ENCODE measurements at places on chromosomes 3 and 15. TPM values are rescaled to one million over a fixed set of nuclear protein-coding genes. Genes with fewer than 3 reads are reported as not detected.

GRCh38 chr15:45776772-45777171, 141.9 kb downstream of the SQOR start:
- no peak overlapping the region for H3K27ac ChIP-seq
- H3K4me3 ChIP-seq, result no peak overlapping the region
- peaks cover 10% of the 10 kb centered on the region for H3K27me3 ChIP-seq
- no peaks in the 10 kb centered on the region for H3K4me1 ChIP-seq

GRCh38 chr3:119891944-119892721, 110.2 kb downstream of the NR1I2 start:
- H3K36me3 ChIP-seq, result peaks cover 44% of the 10 kb centered on the region
- H3K27me3 ChIP-seq, result no peaks in the 10 kb centered on the region
- peaks cover 6% of the 10 kb centered on the region for H3K4me1 ChIP-seq
- peak; percentile 43 for DNase-seq
- H3K27ac ChIP-seq, result no peak overlapping the region

DNA sequence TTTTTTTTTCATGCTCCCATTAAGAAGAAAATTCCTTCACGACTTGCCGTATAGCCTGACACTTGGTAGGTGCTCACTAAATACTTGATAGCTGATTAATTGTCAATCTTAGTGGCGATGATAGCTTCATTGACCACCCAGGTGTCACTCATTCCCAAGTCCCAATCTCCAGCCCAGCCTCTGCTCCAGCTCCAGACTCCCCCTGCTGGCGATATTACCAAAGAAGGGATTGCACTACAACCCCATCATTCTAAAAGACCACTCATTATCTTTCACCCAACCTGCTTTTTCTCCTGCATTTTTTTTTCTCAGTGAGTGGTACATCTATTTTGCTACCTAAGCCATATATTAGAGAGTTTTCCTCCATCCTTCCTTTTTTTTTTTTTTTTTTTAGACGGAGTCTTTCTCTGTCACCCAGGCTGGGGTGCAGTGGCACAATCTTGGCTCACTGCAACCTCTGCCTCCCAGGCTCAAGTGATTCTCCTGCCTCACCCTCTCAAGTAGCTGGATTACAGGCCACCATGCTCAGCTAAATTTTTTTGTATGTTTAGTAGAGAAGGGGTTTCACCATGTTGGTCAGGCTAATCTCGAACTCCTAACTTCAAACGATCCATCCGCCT, 19.5 kb upstream of the COMMD2 start:
- no peaks in the 10 kb centered on the region for H3K36me3 ChIP-seq
- no peak overlapping the region for H3K4me3 ChIP-seq
- H3K4me1 ChIP-seq, result no peaks in the 10 kb centered on the region
- peaks cover 5% of the 10 kb centered on the region for H3K27me3 ChIP-seq
- no peak overlapping the region for H3K27ac ChIP-seq

DNA sequence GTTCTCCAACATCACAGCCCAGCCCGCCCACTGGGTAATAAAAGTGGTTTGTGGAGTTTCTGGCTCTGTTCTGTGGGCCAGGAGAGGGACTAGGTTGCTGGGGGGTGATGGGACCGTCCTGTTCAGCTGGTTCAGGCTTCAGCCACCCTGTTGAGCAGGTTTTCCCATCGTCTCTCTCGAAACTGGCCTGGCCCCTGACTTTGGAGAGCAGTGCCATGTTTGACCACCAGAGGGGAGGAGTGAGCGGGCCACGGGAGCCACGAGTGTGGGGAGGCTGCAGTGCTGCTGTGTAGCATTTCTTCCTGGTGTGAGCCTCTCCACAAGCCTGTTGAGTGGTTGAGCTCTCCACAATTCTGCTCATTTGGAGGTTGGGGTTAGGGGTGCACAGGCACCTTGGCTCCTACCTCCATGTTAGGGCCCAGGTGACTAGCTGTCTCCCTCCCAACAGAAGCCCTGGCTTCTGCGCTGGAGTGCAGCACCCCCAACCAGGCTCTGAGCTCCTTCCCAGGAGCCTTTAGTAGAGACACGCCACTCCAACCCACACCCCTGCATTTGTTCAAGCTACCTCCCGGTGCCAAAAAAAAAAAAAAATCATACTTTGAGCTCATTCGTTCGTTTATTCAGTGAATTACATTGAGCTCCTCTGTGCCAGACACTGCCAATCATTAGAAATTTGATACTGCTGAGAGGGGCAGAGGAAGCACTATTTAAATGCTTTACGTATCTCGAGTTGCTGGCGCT, 13.9 kb downstream of the SPINT1 start:
- H3K27me3 ChIP-seq, result no peaks in the 10 kb centered on the region
- H3K4me1 ChIP-seq, result peaks cover 26% of the 10 kb centered on the region
- DNase-seq, result peak; percentile 70
- peak overlapping the region; percentile 98 for H3K27ac ChIP-seq
- no peak overlapping the region for H3K4me3 ChIP-seq

GRCh38 chr3:70740872-70741271, 428.4 kb upstream of the MDFIC2 start:
- no peak for DNase-seq
- peaks cover 31% of the 10 kb centered on the region for H3K4me1 ChIP-seq
- no peaks in the 10 kb centered on the region for H3K36me3 ChIP-seq
- no peak overlapping the region for H3K27ac ChIP-seq

DNA sequence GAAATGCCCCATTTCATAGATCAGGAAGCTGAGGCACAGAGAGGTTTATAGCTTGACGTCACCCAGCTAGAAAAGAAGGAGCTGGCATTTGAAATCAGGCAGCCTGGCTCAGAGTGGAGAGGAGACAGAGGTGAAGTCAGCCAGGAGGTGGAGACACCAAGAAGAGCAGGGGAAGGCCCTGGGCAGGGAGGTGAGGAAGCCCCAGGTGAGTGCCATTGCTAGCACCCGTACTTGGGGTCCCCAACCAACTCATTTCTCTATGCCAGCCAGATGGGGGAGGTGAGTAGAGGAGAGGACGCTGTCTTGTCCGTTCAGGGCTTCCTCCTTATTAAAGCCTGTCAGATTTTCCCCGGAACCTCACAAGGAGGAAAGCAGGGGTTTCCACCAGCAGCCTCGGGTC, 149.6 kb upstream of the TLE3 start:
- H3K4me1 ChIP-seq, result peaks cover 56% of the 10 kb centered on the region
- no peak for DNase-seq
- H3K27me3 ChIP-seq, result no peaks in the 10 kb centered on the region
- no peak overlapping the region for H3K27ac ChIP-seq

GRCh38 chr3:99686955-99687612, 48.7 kb downstream of the COL8A1 start:
- no peaks in the 10 kb centered on the region for H3K4me1 ChIP-seq
- H3K27me3 ChIP-seq, result peaks cover 3% of the 10 kb centered on the region
- no peak overlapping the region for H3K27ac ChIP-seq
- no peaks in the 10 kb centered on the region for H3K36me3 ChIP-seq
- peak; percentile 70 for DNase-seq

DNA sequence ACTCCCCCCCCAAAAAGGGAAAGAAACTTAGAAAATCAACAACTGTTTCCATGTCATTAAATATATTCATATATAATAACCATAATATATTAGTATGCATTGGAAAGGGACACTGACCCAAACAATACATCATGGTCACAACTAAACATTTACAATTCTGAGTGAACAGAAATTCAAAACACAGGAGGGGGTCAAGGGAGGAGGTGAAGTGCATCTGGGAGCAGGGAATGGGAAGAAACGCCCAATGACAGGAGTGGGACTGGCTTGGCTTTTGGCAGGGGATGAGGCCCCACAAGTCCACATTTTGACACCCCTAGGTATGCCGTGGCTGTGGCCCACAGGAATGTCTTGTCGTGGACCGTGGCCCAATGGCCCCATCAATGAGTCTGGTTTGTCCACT, 41.1 kb downstream of the FGD5 start:
- H3K27me3 ChIP-seq, result peaks cover 33% of the 10 kb centered on the region
- H3K4me3 ChIP-seq, result no peak overlapping the region
- H3K27ac ChIP-seq, result no peak overlapping the region
- no peak for DNase-seq

DNA sequence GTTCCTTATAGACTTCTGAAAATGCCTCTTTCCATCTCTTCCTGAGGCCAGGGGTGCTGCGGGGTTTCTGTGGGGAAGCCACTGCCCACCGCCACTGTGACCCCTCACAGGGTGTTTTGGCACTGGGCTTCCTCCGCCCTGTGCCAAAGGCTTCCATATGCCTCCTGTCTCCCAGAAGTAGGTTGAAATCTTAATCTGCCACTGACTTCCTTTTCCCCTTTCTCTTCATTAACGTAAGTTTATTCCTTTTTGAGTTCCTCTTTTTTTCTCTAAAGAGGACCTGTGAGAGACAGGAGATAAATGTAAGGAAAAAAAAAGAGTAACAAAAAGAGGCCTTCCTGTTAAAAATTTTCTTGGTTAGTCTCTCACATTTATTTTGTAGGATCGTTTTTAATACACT, 220.5 kb downstream of the CTNNB1 start:
- DNase-seq, result no peak
- no peaks in the 10 kb centered on the region for H3K36me3 ChIP-seq
- H3K27ac ChIP-seq, result no peak overlapping the region
- no peaks in the 10 kb centered on the region for H3K4me1 ChIP-seq
- H3K27me3 ChIP-seq, result no peaks in the 10 kb centered on the region
- no peak overlapping the region for H3K4me3 ChIP-seq

DNA sequence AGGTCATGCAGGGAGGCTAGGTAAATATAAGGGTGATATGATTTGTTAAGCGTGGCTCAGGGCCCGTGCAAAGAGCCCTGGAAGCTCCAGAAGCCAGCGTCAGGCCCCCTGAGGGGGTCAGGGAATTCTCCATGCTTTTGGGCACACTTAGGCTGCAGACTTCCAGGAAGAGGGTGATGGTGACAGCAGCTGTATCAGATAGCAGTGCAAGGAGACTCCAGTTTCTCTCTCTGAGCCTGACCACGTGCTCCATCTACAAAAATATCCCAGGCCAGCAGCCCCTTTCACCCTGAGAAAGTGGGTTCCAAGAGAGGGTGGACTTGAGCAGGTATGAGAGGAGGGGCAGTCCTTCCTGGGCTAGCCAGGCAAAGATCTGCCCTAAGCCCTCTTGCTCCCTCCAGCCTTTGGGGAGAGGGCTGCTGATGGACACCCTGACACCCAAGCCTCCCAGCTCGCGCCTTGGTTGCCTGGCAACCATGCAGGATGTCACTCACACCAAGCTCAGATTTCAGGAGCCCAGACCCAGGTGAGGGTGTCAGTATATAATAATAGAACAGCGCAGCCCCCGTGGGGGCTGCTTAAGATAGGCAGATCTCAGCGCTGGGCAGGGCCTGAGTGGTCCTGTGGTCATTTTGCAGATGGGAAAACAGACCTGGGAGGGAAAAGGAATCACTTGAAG, 35.8 kb downstream of the ATP2B2 start:
- no peaks in the 10 kb centered on the region for H3K36me3 ChIP-seq
- H3K4me1 ChIP-seq, result no peaks in the 10 kb centered on the region
- H3K27me3 ChIP-seq, result peaks cover 71% of the 10 kb centered on the region
- no peak overlapping the region for H3K27ac ChIP-seq
- H3K4me3 ChIP-seq, result no peak overlapping the region

DNA sequence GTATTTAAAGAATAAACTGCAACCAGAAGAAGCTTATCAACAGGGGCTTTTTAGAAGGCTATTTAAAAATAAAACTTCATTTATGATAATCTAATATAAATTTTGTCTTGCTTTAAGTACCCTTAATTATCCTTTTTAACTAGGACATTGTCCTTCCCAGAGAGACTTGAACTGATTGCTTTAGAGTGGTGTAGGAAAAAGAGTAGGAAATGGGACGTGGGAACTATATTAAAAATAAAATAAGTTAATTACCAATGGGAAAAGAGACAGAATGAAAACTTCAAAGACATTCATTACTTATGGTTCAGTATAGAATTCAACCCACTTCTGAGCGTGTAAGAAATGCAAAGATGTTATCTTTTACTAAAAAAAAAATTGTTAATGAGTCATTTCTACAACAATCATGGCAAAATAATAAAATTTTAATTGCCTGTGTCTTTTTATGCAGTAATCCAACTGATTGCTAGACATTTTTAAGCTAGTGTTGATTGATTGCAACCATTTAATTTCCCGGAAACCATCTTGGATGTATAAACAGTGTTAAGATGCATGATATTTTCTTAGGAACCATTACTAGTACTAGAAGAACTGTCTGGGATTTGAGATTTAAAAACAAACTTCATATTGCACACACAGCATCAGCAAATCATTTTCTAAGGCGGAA, 298.8 kb upstream of the UMPS start:
- no peak for DNase-seq
- H3K27ac ChIP-seq, result no peak overlapping the region
- peaks cover 64% of the 10 kb centered on the region for H3K27me3 ChIP-seq
- peaks cover 5% of the 10 kb centered on the region for H3K4me1 ChIP-seq
- no peak overlapping the region for H3K4me3 ChIP-seq

DNA sequence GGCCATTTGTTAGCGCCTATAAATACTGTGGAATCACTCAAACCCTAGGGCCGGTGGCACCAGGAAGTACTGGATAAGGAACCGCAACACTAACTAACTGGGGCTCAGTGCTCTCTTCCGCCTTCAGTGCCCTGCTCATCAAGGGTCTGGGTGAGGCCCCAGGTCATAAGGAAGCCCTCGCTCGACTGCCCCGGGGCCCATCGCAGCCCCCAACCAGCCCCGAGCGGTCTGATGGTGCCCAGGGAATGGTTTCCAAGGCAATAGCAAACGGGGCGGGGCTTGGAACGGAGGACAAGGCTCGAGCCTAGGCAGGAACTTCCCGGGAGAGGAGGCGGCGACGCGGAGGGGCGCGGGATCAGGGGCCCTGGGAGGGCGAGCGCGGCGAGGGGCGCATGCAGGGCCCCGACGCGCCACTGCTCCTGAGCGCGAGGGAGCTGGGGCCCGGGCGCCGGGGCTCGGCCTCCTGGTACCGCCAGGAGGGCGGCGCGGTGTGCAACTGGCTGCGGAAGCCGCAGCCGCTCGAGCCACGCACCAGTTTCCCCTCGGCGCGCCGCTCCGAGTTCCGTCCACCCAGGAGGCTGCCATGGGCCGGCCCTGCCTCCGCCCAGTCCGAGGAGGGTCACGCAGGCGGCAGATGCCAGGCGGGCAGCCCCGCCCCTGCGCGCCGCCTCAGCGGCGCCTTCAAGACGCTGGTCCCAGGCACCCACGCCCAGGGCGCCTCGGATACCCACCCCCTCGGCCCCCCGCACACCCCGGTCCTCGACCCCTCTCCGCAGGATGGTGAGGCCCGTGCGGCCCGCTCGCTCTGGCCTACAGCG, at the start of gene TTLL3:
Gene TTLL3, plus strand, starts transcription at position 648 of the 818 bp plus-strand sequence. CDS start 400 bp downstream, outside the sequence.
- H3K27ac ChIP-seq, result peak within 1 kb of the TSS; percentile 98
- H3K27me3 ChIP-seq, result no peaks in the 10 kb centered on the region
- peak within 1 kb of the TSS; percentile 79 for H3K4me3 ChIP-seq
- peak; percentile 42 for DNase-seq
- peaks cover 5% of the 10 kb centered on the region for H3K36me3 ChIP-seq

- no peak overlapping the region for H3K27ac ChIP-seq
- peaks cover 38% of the 10 kb centered on the region for H3K27me3 ChIP-seq
- no peak for DNase-seq
- H3K4me3 ChIP-seq, result no peak overlapping the region
- H3K4me1 ChIP-seq, result peaks cover 39% of the 10 kb centered on the region
Observed at GRCh38 chr3:46890132-46890531, 12.6 kb downstream of the PTH1R start.

Gene RGMA
- total RNA-seq, result 24.3 TPM

Gene WDR93
- total RNA-seq, result 0.34 TPM

Gene MME
- total RNA-seq, result 31.7 TPM

Gene PRSS50
- 4.8 TPM for total RNA-seq

Gene PPARG
- 13.3 TPM for total RNA-seq

Gene ENTPD3
- 0.72 TPM for total RNA-seq

Gene POPDC2
- total RNA-seq, result 3.4 TPM

Gene VGLL3
- 11.9 TPM for total RNA-seq

Measured in mesothelial cell of epicardium (in vitro differentiated cells).